DMS79 (cell line): ENCODE measurements at places on chromosomes 3 and 15.
A peak's percentile ranks its signal among the peaks of the same experiment; 100 is the strongest.

- no peak for DNase-seq
Observed at GRCh38 chr3:194854206-194854605, 168.5 kb downstream of the FAM43A start.

- DNase-seq = no peak
Observed at GRCh38 chr3:195762249-195762585, 41.4 kb downstream of the MUC20 start.

DNA sequence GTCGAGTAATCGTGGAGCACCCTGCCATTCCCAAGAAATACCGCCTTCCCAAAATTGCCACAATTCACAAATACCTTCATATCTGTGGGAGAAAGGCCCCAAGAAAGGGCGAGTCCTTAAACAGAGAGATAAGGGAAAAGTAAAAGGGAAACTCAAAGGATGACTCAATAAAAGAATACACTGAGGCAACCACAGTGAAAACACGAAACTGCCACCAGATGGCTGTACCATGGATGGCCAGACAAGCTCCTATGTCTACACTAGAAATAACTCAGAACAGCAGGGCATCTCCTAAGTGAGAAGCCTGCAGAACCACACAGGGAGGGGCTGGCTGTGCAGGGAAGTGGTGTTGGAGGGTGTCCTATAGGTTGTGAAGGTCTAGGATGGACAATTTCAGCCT, 25.0 kb downstream of the SRGAP3 start:
- no peak for DNase-seq

- no peak for DNase-seq
Observed at GRCh38 chr3:65776081-65776480, 262.6 kb downstream of the MAGI1 start.

DNA sequence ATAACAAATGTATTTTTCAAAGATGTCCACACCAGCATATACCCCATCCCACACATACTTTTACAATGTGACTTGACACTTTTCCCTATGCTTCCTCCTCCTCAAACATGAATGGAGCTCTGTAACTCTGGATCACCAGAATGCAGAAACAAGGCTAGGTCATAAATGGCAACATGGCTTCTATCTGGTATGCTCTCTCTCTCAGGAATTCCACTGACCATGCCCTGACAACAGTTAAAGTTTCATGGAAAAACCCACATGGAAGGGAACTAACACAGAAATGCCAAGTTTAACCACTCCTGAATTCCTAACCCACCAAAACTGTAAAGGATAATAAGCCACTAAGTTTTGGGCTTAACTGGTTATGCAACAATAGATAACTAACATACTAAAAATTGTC, 19.9 kb downstream of the MYO9A start:
- no peak for DNase-seq

DNA sequence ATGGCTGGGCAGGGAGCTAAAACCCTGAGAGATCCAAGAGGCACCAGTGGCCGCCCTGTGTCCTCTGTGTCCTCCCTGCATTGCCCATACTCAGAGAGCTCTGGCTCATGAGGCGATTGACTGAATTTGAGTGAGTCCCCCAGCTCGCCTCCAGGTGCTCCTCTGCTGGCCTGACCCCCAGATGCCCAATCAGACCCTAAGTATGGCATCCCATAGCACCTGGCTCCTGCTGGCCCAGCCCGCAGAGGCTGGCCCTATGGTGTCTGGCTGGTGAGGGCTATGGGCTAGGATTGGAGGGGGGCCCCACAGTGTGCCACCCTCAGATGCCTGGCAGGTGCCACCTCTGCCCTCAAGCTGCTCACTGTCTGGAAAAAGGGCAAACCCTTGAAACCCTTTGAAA, 1.6 kb upstream of the TKT start:
- DNase-seq = no peak

DNA sequence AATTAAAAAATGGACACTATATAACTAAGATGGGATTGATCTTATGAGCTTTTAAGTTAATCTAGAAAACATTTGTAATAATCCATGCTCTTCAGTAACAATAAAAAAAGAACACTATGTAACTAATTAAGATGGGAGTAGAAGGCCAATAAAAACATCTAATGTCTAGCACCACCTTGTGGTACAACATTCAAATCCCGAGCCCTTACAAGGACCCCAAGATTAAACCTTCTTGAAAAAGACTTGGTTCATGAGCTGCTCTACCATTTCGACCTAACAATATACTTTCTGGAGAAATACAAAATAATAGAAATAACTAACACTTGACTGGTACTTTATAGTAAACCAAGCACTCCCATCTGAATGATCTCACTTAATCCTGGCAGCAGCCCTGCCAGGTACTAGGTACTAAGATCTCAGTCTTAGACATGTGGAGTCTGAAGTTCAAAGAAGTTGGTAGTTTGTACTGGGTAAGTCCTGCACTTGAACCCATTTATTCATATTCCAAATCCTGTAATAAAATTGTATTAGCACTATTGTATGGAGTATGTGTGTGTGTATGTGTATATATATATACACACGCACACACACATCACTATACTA, 21.8 kb downstream of the METTL6 start:
- DNase-seq = peak; percentile 4

GRCh38 chr15:23572844-23573243, 7.4 kb downstream of the MKRN3 start:
- DNase-seq = no peak

GRCh38 chr3:149401212-149401925, 23.9 kb upstream of the TM4SF1 start:
- no peak for DNase-seq

DNA sequence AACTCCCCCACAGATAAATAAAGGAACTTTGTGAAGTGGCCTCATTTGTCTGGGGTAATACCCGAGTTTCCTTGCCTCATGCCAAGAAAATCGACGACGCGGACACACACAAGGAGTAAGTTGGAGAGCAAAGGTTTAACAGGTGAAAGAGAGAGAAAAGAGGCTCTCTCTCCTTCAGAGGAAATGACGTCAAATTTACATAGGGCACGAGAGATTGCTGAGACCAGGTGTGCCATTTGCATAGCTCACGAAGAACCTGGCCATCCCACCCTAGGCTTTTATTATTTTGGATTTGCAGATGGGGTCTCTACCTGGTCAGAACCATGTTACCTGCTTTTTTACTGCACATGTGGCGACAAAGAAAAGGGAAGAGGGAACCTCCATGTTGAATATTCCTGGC, 49.3 kb upstream of the IGF2BP2 start:
- DNase-seq = no peak

- DNase-seq = no peak
Observed at GRCh38 chr3:66472313-66473134, 28.3 kb downstream of the LRIG1 start.

GRCh38 chr15:68389041-68389930, 42.7 kb downstream of the ITGA11 start:
- DNase-seq = no peak

- DNase-seq = no peak
Observed at GRCh38 chr15:69021895-69022294, 7.4 kb downstream of the NOX5 start.

GRCh38 chr3:154730186-154730585, 300.2 kb upstream of the GPR149 start:
- peak; percentile 92 for DNase-seq

DNA sequence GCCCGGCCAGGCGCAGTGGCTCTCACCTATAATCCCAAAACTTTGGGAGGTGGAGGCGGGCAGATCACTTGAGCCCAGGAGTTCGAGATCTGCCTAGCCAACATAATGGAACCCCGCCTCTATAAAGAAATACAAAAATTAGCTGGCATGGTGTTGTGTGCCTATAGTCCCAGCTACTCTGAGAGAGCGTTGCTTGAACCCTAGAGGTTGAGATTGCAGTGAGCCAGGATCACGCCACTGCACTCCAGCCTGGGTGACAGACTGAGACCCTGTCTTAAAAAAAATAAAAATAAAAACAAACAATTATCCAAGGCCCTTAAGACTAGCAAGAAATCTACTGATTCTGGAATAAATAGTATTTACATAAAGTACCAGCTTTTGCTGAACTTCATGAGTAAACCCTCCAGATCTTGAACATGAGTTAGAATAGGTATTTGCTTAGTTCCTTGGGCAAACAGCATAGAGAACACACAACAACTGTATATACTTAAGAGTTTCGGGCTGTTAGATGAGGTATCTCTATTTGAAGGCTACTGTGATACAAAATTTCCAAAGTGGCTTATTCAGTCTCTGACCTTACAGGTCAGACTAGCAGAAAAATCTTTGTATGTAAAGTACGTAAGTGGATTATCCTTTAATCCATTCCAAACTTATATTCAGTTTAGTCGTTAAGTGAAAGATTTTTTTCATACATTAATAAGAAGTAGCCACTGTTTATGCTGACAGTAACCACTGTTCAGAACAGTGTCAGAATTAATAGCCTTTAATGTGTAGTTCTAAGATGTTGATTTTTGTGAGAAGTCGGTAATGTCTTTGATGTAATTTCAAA, 171.1 kb upstream of the CGNL1 start:
- DNase-seq = no peak

DNA sequence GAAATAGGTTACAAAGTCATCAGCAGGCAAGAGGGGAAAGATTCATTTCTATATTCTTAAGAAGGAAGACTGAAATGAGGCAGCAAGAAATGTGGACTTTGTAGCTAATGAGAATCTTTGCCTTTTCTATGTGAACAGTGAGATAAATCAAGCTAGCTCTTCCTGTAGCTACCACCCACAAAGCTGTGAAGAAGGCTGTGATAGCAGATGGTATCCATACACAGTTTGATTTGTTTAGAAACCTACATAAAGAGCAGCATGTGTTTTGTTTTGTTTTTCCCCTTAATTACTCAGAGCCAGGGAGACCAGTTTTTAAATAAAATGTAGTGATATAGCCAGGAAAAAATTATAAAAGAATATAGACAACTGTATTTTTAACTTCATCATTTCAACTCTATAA, 45.5 kb downstream of the TEX9 start:
- no peak for DNase-seq

GRCh38 chr3:156381253-156381652, 173.7 kb downstream of the SSR3 start:
- DNase-seq = no peak

- DNase-seq = no peak
Observed at GRCh38 chr3:143563786-143564185, 284.5 kb downstream of the SLC9A9 start.

DNA sequence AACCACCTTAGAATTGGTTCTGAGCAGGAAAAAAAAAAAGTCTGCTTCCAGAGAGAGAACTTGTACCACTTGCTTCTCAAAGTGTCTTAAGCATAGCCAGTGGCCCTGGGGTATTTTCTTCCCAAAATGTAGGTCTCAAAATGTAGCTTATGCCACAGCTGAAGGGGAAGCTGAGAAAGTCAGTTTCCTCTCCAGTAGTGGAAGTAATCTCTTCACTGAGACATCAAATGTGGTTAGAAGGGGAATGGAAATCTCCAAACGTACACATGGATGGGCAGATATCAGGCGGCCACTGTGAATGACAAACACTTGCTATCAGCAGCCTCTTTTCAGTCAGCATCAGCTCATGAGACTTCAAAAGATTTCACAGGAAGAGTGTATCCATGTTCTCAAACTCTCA, 841.2 kb downstream of the TUSC7 start:
- DNase-seq = no peak

DNA sequence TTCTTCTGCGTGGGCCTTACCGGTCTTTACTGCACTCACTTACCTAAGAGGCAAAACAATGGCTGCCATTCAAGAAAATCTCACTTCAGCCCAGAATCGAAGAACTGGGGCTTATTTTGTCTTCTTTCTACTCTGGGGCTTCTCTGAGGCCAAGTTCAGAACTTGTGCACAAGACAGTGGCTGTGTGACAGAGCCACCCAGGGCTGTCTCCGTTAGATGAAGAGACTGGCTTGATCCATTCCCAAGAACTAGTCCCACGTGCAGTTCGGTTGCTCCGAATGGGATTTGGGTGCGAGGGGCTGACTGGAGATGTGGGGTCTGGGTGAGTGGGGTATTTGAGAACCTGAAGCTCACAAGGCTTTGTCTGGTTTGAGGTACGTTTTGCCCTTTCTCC, 795 bp upstream of the TCF12 start:
- DNase-seq = no peak

DNA sequence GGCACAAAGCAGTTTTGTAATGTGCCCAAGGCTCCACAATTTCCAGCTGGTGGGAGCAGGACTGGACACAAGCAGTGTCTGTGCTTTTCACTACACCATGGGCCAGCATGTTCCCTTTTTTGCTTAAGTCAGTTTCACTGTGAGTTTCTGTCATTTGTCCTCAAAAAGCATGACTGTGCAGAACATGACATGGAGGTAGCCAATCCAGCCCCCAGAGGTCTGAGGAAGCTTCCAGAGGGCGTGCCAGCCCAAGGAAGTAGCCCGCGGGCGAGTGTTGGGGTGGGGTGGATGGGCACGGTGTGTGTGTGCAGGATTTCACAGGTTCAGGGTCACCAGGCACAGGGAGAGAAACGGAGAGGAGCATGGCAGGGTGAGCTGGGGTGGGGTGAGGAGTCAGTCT, 8.0 kb upstream of the EEFSEC start:
- DNase-seq = no peak

GRCh38 chr3:136350557-136350956, 100.4 kb downstream of the PCCB start:
- no peak for DNase-seq

DNA sequence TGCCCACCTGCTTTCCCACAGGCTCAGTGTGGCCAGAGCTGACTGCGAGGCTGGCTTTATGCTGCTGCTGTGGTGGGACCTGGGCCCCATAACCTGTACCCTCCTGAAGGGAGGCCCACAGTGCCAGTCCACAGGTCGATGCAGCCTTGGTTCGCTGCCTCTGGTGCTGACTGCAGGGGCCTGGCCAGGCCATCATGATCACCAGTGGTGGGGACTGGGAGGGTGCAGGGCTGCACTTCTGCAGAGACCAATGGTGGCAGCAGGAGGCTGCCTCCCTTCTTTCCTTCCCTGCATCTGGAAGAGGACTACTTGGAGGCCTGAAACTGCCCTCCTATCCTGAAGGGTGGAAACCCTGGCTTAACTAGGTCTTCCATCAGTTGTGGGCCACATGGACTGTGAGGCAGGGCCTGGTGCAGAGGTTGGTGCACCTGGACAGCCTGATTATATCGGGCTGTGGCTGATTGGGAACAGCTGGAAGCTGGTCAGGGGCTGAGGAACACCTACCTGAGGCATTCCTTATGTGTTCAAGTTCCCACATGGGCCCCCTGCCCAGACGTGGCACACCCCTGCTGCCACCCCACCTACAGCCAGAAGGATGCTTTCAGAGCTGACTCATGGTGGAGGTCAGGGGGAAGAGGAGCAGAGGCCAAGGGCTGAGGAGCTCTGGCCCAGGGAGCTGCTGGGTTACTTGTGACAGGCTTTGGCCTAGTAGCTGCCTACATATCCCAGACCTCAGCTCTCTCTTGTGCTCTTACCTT, 29.8 kb downstream of the POMGNT2 start:
- DNase-seq = no peak

- DNase-seq = no peak
Observed at GRCh38 chr3:4231041-4231440, 72.1 kb upstream of the SETMAR start.

GRCh38 chr15:52805351-52806283, 15.5 kb upstream of the ONECUT1 start:
- DNase-seq = no peak

- DNase-seq = no peak
Observed at GRCh38 chr3:61340931-61341461, 89.7 kb upstream of the FHIT start.

GRCh38 chr3:350871-351371, 154.4 kb downstream of the CHL1 start:
- DNase-seq = no peak
